ENCODE measurements at places on chromosomes 6 and 20.

- peak; percentile 20 for DNase-seq
Measured at GRCh38 chr6:39430871-39431523, 108.5 kb upstream of the KCNK16 start.

DNA sequence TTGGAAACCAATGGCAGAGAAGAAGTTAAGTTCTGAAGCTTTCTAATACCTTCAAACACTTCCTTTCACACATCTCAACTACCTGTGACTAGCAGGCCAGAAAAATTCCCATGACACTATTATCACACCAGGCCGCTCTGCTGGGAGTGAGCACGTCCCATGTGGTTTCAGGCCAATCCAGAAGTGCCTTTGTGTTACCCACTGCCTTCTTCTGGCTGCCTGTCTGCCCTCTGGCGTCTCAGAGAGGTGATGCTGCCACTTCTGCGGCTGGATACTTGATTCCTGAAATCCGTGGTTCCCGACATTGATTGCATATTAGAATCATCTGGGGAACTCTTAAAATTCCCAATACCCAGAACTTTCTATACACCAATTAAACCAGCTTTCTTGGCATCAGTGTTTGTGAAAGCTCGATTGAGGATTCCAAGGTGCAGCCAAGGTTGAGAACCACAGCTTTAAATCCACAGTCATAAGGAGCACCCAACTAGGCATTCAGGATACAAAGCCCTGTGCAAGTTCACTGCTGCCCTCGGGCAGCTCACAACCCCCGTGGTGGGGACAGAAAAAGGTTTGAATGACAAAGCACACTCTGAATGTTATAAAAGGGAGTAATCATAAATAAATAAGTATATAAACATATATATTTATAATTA, 65.6 kb downstream of the STMND1 start:
- peak; percentile 57 for DNase-seq

GRCh38 chr6:110946498-110946897, 12.0 kb upstream of the GTF3C6 start:
- DNase-seq = no peak

GRCh38 chr6:73062130-73062529, 163.2 kb downstream of the KHDC1L start:
- no peak for DNase-seq

DNA sequence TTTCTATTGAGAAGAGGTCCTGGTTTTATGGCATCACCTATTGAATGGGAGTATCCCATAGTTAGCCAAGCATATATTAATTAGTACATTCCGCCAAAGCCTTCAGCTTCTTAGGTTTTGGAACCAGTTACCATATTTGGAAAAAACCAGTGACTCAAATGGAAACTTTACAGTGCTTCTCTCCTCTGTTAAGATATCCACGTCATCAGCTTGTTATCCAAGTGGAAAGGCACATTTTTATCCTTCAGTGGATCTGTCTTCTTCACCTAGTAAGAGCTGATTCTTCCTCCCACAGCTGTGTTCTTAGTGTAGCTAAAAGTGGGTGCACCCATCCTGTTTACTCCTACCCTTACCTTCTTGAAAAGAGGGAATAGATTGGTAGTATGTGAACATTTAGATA, 34.5 kb downstream of the TPD52L1 start:
- DNase-seq = no peak

- DNase-seq = no peak
Measured at GRCh38 chr20:32449890-32450401, 91.8 kb downstream of the ASXL1 start.

DNA sequence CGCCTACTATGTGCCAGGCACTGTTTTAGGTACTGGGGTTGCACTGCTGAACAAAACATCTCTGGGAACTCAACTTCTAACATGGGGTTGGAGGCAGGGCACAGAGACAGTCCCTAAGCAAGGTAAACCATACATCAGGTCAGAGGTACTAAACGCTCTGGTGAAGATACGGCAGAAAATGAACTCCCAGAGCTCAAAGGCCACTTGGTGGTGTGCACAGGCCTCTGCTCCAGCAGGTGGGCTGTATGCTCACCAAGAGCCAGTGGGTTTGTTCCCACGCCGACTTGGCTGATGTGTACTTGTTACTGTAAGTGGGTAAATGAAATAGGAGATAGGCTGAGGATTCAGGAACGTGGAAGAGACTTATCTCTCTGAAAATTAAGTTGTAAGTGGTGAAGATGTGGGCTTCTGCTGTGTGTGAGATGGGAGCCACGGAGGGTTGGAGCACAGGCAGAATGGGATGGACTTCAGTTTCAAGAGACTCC, 133.4 kb downstream of the PREX1 start:
- DNase-seq = no peak

All from cardiac muscle cell (in vitro differentiated cells and primary cell).